ENCODE measurements at places on chromosomes 12 and 14.

DNA sequence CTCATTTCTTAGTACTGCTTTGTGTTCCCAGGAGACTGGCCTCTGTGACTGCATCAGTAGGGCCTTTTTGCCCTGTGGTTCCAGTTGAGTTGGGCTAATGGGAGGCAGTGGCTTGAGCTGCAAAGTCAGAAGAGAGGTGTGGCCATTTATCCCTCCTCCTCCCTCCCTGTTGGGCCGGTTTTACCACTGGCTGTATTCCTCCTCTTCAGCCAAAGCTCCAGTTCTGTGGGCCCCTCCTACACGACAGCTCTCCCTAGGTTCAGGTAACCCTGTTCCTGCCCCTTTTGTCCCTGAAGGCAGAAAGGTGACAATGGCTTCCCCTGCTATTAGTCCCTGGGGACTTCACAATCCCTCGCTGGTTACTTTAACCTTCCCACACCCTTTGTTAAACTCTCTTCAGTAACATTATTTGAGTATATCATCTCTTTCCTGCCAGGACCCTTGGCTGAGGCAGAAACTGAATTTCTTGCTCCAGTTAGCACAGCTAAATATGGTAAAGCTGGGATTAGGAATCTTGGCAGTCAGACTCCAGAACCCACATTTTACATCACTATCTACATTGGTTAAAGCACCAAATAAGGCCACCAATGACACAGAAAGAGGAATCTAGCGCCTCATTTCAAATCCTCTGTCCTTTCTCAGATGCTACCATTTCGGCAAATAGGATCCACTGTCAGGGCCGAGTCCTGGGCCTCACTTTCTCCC is 121.9 kb upstream of the SLC35F4 start:
- no peak for DNase-seq

DNA sequence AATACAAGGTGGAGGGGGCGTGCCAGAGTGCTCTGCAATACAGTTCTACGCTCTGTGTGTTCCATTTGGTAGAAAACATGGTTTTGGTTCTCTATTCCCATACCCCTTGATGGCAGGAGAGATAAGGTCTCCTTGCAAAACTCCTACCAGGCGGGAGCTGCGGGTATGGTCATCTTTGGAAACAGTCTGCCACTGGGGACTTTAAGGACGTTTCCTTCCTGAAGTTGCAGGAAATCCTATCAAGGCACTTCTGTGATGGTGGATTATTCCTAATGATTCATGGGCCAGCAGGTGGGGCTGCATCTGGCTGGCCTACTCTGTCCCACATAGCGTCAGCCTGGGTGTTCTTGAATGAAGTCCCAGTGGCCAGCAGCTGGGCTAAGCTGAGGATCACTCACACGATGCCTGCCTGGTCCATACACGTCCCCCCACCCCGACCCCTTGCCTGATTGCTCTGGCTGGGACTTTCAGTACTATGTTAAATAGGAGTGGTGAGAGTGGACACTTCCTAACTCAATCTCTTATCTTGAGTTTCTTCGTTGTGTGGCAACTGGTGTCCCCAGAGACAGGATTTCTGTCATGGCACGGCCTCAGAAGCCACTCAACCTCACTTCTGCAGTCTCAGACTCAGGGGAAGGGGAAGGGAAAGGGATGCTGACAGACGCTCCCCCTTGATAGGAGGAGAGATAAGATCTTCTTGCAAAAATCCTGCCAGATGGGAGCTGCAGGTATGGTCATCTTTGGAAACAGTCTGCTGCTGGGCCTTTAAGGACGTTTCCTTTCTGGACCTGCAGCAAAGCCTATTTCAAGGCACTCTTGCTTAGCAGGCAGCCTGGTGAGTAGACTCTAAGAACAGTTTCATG is 61.0 kb upstream of the FKBP4 start:
- DNase-seq: no peak

GRCh38 chr14:102279688-102280348 is 25.1 kb downstream of the MOK start:
- no peak for DNase-seq

DNA sequence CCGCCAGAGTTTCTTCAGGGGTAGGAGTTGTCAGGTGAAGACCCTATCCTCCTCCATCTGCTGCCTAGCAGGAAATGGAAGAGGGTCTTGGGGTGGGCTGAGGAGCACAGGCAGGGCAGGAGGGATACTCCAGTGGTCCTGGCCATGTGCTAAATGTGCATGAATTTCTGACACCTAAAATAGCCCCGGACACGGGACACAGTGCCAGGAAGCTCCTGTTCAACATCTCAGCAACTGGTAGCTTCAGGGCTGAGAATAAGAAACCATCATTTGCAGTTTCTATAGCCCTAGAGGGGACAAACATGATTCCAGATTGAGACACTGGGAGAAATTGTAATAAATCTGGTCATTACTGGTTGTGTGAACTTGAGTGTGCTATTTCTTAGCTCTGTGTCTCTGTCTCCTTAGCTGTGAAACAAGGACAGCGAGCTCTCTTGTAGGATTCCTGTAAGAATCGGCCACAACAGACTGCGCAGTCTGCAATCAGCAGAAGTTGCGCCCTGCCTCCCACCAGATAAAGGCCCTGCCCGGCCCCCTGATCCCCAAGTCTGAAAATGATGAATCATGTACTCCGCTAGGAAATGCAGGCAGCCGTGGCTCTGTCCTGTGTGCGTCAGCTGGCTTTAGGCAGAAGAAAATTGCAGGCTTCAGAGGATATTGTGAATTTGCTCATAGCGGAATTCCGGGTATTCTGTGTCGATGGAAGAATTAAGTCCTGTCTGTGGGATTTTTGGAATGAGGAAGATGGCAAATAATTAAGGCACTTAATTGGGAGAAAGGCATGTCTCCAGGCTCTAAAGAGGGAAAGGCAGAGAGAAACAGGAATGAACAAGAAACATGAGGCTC is 35.2 kb upstream of the MEG3 start:
- DNase-seq: no peak

DNA sequence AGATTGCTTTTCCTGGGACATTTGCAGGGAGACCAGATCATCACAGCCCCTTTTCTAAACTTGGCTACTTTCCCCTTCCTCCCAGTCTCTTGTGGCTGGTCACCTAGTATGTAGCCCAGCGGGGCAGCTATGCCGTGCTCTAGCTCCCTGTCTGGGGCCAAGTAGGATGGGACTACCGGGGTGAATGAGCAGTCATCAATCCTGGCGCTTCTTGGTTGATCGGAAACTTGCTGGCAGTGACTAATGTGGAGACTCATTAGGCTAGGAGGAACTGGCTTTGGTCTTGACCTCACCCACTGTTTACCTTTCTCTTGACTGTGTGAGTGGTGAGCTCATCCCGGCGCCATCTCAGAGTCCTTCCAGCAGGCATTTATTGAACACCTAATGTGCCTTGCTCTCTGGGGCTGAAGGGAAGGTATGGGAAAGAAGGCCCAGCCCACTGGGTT is 15.9 kb downstream of the PLEKHG3 start:
- no peak for DNase-seq
